ENCODE measurements at places on chromosomes 13 and 19.

GRCh38 chr19:8041531-8041931, 11.0 kb upstream of the CCL25 start:
- DNase-seq, result no peak

DNA sequence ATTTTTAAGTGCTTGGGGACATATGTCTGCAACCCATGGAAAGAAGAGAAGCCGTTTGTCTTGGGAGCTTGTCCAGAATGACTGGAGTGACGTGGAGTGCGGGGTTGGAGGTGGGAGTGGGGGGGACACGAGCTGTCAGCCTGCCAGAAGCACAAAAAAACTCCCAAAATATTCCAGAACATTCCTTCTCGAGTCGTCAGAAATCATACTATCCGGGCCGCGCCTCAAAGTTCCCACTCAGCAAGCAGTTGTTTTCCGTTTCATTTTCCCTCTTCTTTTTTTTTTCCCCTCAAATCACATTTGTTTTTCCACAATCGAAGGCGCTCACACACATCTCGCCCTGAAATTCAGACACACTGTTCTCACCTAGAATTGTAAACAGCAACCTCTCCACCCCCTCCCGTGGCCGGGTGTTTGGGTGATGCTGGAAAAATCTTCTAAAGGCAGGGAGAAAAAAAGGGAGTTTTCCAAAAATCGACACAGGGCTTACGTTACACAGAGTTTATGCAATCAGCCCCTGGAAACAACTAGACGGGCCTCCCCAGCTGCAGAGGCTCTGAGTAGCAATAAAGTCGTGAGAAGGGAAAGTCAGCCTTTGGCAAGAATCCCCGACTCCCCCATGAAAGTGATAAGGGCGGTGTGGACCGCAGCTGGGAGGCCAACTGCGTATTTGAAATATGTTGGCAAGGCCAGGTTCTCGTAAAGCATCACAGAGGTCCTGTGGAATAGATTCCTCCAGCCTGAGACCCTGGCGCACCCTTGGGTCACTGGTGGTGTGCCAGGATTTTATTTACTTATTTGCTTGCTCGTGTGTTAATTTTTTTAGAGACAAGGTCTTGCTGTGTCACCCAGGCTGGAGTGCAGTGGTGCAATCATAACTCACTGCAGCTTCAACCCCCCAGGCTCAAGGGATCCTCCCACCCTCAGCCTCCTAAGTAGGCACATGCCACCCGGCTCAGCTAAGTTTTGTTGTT, 31.2 kb upstream of the KLF2 start:
- no peak for DNase-seq

- DNase-seq, result peak; percentile 80
Measured at GRCh38 chr19:13840305-13841085, 36.4 kb upstream of the NANOS3 start.

DNA sequence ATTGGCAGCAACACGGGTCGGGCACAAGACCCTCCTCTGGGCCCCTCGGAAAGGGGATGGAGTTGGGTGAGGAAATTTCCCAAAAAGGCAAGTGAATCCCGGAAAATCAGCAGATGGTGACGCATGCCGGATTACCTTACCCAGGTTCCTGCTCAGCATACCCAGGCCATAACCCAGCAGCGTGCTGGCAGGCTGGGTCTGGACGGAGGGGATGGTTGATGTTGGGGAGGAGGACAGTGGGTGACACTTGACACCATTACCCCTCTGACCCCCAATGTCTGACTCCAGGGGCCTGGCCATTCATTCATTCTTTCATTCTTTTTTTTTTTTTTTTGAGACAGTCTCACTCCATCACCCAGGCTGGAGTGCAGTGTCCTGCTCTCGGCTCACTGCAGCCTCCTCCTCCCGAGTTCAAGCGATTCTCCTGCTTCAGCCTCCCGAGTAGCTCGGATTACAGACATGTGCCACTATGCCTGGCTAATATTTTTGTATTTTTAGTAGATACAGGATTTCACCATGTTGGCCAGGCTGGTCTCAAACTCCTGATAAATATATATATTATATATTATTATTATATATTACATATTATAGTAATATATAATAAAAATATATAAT, 799 bp downstream of the PVR start:
- no peak for DNase-seq

DNA sequence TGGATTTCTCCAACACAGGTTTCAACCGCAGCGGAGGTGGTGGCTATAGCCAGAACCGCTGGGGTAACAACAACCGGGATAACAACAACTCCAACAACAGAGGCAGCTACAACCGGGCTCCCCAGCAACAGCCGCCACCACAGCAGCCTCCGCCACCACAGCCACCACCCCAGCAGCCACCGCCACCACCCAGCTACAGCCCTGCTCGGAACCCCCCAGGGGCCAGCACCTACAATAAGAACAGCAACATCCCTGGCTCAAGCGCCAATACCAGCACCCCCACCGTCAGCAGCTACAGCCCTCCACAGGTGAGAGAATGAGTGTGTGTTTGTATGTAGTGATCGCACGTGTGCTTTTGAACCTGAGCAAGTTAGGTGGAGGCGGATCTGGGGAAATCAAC, 6.0 kb upstream of the CCDC97 start:
- DNase-seq, result no peak

- no peak for DNase-seq
Measured at GRCh38 chr13:59946944-59947343, 216.8 kb downstream of the DIAPH3 start.

DNA sequence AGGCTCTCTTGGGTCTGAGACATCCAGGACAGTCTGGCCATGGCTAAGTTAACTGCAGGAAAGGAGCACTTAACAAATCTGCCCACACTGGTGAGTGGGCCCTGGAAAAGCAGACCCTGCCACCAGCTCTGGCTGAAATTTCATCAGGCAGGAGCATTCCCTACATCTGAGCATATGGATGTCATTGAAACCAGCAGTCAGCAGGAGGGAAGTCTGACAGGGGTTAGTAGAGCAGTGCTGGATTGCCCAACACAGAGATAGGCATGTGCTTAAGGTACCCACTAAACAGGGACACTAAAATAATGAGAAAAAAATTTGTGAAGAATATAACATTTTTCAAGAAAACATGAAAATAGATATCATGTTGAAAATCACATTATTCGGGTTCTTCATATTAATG, 13.6 kb upstream of the ACOD1 start:
- no peak for DNase-seq

DNA sequence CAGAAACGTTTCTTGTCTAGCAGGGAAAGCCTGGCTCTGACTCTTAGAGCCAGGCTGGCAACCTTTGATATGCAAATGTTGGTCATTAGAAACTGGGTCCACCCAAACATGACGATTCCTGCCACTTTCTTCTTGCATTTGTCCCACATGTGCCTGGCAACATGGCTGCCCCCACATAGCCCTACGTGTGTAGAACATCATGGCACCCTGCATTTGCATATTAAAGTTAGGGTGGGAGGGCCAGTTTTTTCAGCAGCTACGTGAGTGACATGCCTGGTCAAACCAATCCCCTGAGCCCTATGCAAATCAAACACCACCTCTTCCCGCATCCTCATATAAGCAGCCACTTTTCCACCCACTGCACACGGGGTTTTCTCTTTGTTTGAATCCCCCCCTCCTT, 95.0 kb downstream of the LIG4 start:
- no peak for DNase-seq

DNA sequence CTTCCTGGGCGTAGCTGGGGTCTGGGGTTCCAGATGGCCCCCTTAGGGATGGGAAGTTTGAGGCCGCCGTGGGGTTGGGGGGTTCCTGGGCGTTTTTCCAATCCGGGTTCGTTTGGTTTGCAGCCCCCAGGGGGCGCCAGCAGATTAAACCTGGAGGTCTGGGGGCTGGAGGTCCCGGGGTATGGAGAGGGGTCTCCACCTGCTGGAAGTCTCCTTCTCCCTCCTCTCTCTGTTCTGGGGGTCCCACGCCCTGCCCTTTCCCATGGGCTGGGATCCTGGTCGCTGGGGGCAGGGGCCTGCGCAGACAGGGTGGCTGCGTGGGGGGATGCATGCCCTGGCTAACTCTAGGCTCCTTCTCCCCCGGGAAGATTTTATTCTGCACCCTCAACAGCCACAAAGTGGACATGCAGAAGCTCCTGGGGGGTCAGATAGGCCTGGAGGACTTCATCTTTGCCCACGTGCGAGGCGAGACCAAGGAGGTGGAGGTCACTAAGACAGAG, 899 bp downstream of the GIPC3 start:
- DNase-seq, result no peak

GRCh38 chr13:27104606-27105005, 67.0 kb downstream of the USP12 start:
- DNase-seq, result no peak
